Stimulated activated CD4-positive, alpha-beta T cell treated with anti-CD3 and anti-CD28 coated beads, Interleukin-1b, Interleukin-23, amount 100 ng/mL, for 1 hour (primary cell): ENCODE measurements at places on chromosomes 11 and 22.

DNA sequence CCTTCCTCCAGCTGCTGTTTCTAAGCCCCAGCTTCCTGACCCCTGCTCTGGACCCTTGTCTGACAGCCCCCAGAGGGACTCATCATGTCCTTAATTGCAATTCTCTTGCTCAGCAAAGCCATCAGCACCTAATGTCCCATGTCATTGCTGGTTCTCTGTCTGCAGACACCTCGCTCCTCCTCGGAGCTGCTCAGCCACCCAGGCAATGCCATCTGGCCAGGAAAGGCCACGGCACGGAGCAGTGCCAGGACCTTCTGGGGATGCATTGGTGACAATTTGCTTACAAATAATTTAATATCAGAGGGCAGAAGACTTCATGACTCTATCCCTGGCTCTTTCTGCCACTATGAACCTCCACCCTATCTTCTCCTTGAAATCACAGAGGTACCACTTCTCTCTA lies 107.0 kb upstream of the THY1 start:
- no peak for DNase-seq

GRCh38 chr22:26479043-26479791 lies 4.4 kb downstream of the HPS4 start:
- DNase-seq = no peak

DNA sequence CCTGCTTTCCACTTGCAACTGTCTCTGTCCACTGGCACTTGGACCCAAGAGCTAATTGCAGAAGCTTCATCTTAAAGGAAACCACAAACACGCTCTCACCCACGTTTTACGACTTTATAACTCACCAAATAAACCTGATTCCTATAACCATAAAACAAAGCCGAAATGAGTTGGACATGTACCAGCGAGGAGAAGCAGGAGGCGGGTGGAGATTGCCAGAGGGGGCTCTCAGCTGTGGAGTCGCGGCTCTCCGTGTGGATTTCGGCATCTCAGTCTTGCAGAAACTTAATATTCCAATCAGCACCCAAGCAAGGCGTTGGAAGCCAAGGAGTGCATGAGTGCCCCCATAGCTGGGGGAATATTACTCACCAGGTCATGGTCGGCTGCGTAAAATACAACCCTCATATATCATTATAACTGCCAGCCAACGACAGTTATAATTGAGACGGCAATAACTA lies 483.6 kb downstream of the MN1 start:
- no peak for DNase-seq

DNA sequence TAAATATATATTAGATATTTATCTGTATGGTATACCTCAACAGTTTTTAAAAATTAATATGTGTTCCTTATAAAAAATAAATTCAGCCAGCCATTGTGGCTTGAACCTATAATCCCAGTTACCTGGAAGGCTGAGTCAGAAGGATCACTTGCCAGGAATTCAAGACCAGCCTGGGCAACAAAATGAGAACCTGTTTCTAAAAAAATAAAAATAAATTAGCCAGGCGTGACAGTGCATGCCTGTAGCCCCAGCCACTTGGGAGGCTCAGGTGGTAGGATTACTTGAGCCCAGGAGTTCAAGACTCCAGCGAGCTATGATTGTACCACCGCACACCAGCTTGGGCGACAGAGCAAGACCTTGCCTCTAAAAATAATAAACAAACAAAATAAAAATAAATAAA lies 54.9 kb downstream of the PHF21A start:
- no peak for DNase-seq

DNA sequence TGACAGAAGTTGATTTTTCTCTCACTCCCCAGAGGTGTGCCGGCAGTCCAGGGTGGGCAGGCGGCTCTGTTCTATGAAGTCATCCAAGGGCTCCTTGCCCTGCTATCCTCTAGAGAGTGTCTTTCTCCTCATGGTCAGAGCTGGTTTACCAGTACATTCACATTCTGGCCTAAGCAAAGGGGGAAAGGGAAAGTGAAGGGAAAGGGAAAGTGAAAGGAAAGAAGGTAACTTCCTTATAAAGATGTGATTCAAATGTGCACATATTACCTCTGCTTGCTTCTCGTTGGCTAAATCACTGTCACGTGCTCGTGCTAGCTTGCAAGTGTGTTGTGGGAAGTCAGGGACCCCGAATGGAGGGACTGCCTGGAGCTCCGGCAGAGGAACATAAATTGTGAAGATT lies 2.9 kb upstream of the HTATIP2 start:
- no peak for DNase-seq

GRCh38 chr11:68841718-68842426 lies at the start of gene CPT1A:
CPT1A (minus strand) TSS chr11:68841916; CDS start chr11:68815474, 26,442 bp downstream.
- no peak for DNase-seq

GRCh38 chr11:125072961-125073590 lies 10.0 kb downstream of the SLC37A2 start:
- DNase-seq = no peak

- DNase-seq = no peak
Observed at GRCh38 chr11:34341931-34342533, 15.8 kb downstream of the ABTB2 start.
